ENCODE measurements at places on chromosomes 3 and 15.

- DNase-seq, result no peak
Measured at GRCh38 chr3:197007296-197007940, 22.2 kb downstream of the MELTF start.

DNA sequence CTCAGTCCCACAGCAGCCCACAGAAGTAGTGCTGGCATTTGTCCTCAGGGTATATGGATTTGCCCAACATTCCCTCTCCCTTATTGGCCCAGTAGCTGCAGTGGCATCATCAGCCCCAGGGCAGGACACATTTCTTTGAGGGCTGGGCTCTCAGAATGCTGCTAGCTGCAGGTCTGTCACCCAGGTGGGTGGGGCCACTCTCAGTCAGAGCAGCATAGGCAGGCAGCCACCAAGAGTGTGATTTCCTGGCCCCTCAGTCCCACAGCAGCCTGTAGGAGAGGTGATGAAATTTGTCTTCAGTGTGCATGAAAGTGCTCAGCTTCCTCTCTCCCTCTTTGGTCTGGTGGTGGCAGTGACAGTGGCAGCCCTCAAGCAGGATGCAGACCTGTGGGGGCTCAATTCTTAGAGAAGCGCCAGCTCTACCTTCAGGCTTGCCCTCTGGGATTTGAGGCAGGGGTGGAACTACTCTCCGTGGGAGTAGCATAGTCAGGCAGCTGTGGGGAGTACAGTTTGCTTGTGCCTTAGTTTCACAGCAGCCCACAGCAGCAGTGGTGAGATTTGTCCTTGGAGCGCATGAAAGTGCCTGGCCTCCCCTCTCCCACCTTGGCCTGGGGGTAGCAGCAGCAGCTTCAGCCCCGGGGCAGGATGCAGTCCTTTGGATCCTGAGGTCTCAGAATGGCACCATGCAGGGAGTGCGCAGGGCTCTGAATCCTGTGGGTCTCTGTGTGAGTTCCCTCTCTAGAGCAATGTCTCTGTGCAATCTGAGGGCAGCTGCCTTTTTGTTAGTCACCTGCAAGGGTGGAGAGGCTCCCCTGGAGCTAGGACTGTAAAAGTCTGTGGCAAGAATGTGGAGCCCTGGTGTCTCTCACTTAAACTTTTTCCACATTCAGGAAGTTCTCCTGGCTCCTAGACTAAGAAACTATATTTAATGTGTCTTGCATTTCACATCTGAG, 1229.1 kb downstream of the ROBO2 start:
- no peak for DNase-seq

DNA sequence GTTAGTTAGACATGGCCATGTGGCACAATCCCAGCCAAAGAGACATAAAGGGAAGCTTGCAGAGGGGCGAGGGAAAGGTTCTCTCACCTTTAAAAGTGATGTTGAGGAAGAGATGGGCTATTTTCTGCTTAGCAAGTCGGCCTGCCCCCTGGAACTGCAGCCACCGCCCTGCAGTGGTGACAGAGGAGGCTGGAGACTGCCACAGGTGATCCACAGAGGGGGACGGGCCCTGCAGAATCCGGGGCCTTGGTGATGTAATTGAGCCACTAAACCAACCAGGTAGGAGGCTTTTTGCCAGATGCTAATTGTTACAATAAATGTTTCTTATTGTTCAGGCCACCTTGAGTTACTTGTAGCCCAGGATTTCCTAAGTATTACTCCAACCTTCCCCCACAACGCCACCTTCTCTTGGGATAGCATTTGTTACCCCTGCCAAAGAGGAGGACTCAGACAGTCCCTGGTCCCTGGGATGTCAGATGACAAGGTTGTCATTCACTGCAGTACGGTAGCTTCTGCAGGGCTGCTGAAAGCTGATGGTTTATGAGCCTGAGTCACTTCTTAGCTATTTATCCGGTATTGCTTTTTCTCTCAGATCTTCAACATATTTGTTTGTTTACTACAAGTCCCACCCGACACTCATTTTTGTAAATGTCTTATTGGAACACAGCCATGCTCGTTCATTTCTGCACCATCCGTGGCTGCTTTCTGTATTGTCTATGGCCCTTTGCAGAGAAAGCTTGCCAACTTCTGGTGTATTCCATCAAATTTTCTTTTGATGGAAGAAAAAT, 63.3 kb upstream of the SEC61A1 start:
- DNase-seq, result no peak

DNA sequence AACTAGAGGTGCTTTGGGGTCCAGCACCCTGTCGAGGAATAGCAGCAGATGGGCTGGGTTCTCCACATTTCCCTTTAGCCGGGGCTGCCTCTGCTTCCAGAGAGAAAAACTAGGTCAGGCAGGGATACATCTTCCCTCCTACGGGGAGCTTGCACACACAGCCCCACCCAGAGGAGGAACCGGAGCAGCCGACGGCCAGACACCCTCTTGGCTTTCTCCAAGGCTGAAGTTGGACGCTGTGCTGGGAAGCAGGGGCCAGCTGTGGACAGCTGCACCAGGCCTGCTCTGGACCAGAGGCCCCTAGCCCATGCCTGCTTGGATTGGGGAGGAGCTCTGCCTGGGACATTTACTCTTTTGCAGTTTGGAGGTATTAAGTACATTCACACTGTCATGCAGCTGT, 44.7 kb upstream of the NR2C2 start:
- DNase-seq, result no peak

DNA sequence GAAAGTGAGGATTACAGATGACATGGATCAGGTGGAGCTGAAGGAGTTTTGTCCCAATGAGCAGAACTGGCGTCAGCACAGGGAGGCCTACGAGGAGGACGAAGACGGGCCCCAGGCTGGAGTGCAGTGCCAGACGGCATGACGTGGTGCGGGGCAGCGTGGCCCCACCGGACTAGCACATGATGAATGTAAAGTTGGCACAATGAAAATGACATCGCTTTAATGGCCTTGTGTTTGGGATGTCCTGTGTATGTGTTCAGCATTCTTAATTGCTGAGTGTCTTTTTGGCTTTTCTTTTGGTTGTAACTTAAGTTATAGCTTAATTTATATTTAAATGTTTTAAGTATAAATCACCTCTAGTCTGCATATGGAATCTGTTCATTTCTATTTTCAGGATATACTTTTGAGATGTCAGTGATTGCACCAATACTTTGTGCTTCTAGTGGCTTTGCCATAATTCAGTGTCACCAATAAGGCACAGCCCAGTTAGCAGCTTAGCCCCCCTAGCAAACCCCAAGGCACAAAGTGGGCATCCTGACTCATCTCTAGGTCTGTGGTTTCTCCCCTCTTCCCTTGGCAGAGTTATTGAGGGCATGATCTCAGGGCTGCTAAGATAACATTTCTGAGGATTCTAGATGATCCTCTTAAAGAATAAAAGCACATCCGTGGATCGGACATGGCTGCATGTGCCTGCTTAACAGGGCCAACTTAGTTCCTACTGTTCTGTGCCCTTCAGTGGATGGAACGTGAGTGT, 16.1 kb downstream of the DNAJA4 start:
- no peak for DNase-seq
